ENCODE measurements at places on chromosomes 5 and 9.

DNA sequence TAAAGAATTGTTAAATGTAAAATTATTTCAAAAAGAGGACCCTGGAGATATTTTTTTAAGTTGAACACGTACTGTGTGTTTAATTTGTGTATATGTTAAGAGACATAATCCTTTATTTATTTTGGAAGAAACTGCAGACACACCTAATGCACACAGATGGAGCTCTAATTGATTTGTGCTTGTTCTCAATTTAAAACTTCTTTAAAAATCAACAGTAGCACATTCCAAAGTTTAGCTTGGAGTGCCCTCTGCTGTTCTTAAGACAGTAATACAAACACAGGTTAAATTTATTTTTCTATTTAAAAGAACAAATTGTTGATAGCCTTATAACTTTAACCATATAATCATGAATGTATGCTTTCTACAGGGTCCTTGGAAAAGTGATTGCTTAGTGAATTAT, 277.6 kb upstream of the ADAMTS16 start:
- no peaks in the 10 kb centered on the region for H3K36me3 ChIP-seq
- H3K4me1 ChIP-seq = peaks cover 4% of the 10 kb centered on the region
- peaks cover 2% of the 10 kb centered on the region for H3K27me3 ChIP-seq
- H3K4me3 ChIP-seq = no peak overlapping the region

GRCh38 chr9:14313951-14314423, at the start of gene NFIB:
NFIB (minus strand) TSS chr9:14314141; CDS start chr9:14313511, 630 bp downstream.
- DNase-seq = no peak
- no peaks in the 10 kb centered on the region for H3K36me3 ChIP-seq
- peak within 1 kb of the TSS; percentile 88 for H3K4me3 ChIP-seq
- H3K27me3 ChIP-seq = no peaks in the 10 kb centered on the region

- H3K27me3 ChIP-seq = no peaks in the 10 kb centered on the region
- H3K36me3 ChIP-seq = no peaks in the 10 kb centered on the region
- H3K4me1 ChIP-seq = peaks cover 2% of the 10 kb centered on the region
- no peak overlapping the region for H3K4me3 ChIP-seq
- DNase-seq = no peak
These were observed 164.7 kb downstream of the ADAMTSL1 start for GRCh38 chr9:18638371-18639249.

DNA sequence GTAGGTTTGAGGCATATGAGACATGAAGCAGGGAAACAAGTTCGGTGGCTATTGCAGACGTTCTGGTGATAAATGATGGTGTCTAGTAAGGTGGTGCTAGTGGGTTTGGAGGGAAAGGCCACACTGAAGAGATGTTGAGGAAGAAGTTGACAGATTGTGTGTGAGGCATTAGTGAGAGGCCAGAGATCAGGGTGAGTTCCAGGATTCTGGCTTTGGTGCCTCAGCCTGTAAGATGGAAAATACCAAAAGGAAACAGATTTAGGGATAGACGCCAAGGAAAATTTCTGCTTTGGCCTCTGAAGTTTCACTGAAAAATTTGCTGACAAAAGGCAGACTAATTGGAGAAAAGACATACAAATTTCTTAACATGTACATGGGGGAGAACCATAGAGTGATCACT, 6.4 kb upstream of the PAIP1 start:
- DNase-seq = no peak
- H3K27ac ChIP-seq = peak overlapping the region; percentile 23
- no peaks in the 10 kb centered on the region for H3K27me3 ChIP-seq
- no peak overlapping the region for H3K4me3 ChIP-seq
- peaks cover 29% of the 10 kb centered on the region for H3K4me1 ChIP-seq

GRCh38 chr9:134434894-134435506, 108.7 kb downstream of the RXRA start:
- peak overlapping the region; percentile 90 for H3K27ac ChIP-seq
- no peak overlapping the region for H3K4me3 ChIP-seq
- DNase-seq = no peak
- H3K36me3 ChIP-seq = peaks cover 9% of the 10 kb centered on the region
- peaks cover 43% of the 10 kb centered on the region for H3K4me1 ChIP-seq

GRCh38 chr5:16712178-16712577, 95.4 kb upstream of the RETREG1 start:
- H3K36me3 ChIP-seq = peaks cover 26% of the 10 kb centered on the region
- peaks cover 19% of the 10 kb centered on the region for H3K4me1 ChIP-seq
- no peaks in the 10 kb centered on the region for H3K27me3 ChIP-seq
- no peak overlapping the region for H3K4me3 ChIP-seq
- no peak for DNase-seq

DNA sequence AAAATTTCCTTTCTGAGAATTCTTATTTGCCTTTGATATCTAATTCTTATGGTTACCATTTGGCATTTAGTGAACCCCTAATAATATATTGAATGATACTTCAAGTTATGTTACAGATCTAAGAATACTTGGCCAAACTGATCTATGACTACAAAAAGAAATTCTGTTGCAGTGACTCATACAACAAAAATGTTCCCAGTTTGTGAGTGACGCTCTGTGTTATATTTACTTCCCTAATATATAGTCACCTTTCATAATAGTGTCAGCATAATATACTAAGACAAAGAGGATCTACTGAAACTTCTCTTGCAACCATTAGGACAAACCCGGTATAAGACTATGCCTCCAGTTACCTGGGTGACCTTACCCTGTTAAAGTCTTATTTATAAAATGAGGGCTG, 216.9 kb upstream of the TLX3 start:
- peaks cover 15% of the 10 kb centered on the region for H3K4me1 ChIP-seq
- no peak overlapping the region for H3K27ac ChIP-seq
- H3K4me3 ChIP-seq = no peak overlapping the region
- no peak for DNase-seq
- peaks cover 11% of the 10 kb centered on the region for H3K36me3 ChIP-seq

DNA sequence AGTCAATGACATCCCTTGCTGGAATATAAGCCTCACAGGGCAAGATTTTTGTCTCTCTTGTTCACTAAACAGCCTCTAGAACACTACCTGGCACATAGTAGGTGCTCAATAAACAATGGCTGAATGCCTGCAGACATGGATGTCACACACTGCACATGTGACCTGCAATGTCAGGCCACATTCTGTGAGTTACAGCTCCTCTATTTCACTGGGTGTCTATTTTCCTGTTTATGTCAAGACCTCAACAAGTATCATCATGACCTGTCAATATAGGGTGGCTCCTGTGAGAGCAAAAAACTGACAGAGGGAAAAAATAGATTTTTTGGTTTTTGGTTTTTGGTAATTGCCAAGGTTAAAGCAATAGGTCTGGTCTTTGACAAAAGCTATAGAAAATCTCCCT, 144.6 kb upstream of the KLF9 start:
- no peak for DNase-seq
- no peak overlapping the region for H3K4me3 ChIP-seq
- no peaks in the 10 kb centered on the region for H3K27me3 ChIP-seq
- peaks cover 24% of the 10 kb centered on the region for H3K4me1 ChIP-seq

Data from chondrocyte (in vitro differentiated cells).